ENCODE measurements at places on chromosomes 5 and 9. TPM values are rescaled to one million over a fixed set of nuclear protein-coding genes. Genes with fewer than 3 reads are reported as not detected.

GRCh38 chr5:24555229-24555628 is 89.5 kb downstream of the CDH10 start:
- DNase-seq = no peak

ACTBL2 gene
- 0.19 TPM for total RNA-seq

ARL14EPL gene
- not detected for total RNA-seq

GRCh38 chr5:161305601-161306000 is 240.9 kb downstream of the GABRB2 start:
- DNase-seq = no peak

GRCh38 chr9:9563817-9564216 is 1049.0 kb downstream of the PTPRD start:
- DNase-seq = no peak

OSMR gene
- 110 TPM for total RNA-seq
